ENCODE measurements at places on chromosomes 4 and X.

DNA sequence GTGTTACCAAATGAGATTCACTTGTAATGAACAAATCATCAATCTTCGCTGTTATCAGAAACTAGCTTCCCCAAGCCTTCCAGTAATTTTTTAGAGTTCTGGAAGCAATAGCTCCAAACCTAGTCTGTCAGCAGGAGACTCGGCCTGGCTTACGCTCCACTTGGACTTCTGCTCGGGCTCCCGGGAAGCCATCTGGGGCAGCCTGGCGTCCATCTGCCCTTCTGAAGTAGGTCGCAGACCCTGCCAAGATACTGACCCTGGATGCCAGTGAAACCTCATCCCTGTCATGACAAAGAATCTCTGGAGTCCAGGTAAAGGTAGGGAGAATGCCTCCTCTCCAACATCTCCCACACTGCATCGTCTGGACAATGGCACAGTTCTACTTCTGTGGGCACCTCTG is 493.8 kb upstream of the ZFP42 start:
- DNase-seq = no peak

DNA sequence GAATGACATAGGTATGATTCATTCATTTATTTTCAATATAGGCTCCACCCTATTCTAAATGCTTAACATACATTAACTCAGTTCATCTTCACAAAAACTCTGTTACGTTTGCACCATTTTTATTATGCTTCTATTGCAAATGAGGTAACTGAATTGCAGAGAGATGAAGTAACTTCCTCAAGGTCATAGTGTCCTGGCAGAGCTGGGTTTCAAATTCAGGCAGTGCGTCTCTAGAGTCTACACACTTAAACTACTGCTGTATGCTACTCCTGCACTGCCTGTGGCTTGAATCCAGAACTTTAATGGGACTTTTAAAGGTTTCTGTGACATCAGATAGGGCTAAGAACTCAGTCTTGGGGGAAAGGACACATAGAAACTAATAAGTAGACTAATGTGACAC is 413.4 kb downstream of the UBE2NL start:
- no peak for DNase-seq

DNA sequence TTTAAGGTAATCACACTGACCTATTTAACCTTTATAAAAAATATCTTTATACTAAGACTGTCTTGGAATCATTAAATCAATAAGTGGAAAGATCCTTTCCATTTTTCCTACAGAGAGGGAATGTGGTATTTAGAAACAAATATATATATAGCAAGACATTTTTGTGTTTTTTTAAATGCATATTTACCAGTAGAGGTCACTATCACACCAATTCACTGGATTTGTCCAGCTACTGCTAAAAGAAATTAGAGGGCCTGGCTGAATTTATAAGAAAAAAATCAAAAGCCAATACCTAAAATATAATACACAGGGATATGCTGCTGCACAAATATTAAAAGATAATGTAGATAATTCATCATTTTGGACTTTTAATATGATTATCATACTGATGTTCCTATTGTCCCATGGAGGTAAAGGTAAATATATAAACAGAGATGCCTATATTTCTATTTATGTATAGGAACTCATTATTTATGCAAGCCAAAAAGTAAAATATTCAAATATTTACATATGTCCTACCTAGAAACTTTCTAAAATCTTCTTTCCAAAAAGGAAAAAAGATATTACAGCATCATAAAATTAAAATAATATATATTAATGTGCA is 69.5 kb downstream of the PDE5A start:
- DNase-seq = no peak

- DNase-seq = no peak
Observed at GRCh38 chr4:141706445-141706844, 70.1 kb downstream of the IL15 start.

DNA sequence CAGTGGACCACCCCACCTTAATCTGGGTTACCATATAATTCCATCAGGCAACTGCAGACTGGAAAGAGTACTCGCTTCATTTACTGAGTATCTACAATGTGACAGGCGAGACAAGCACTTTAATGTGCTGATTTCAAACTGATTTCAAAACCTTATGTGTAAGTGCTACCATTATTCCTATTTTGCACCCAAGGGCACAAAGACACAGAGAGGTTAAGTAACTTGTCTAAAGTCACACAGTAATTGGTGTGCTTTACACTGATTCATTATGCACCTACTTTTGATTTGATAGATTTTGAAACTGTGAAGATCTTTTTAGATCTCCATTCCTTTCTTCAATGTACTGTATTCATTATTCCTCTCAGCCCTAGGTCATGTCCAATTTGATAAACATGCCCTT is 192.4 kb downstream of the MGST2 start:
- no peak for DNase-seq

- DNase-seq = no peak
Observed at GRCh38 chr4:155903453-155903852, at the start of gene TDO2. Gene TDO2 (plus strand): TSS chr4:155903696. CDS start chr4:155903759, 63 bp downstream.

GRCh38 chr4:168831585-168831918 is 178.5 kb downstream of the CBR4 start:
- DNase-seq = no peak

DNA sequence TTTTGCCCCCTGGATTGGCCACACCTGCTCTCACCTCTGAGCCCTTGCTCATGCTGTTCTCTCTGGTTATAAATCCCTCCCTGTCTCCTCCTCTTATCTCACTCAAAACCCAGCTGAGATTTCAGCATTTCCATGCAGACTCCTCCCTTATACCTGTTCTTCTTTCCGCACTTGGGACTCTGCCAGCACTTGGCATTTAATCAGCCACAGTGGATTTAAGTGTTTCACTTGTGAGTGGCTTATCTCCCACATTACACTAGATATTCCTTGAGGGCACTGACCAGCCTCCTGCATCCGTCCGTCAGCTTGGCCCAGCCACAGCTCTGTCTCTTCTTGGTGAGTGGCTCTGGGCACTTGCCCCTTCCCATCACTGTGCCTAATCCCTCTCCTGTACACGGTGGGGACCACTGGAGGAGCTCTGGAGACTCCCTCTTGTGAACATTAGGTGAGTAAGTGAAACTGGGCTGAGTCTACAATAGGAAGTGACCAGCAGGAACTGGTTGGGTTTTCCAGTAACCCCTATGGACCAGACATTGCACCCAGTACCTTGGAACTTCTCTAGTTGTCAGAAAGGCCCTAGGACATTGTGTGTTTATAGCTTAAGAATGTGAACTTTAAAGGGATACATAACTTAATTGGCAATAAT is 19.9 kb downstream of the FGFBP1 start:
- DNase-seq = no peak

- no peak for DNase-seq
Observed at GRCh38 chr4:36757580-36758311, 476.3 kb downstream of the DTHD1 start.

GRCh38 chr4:34720571-34720970 is 1523.7 kb downstream of the ARAP2 start:
- DNase-seq = no peak

DNA sequence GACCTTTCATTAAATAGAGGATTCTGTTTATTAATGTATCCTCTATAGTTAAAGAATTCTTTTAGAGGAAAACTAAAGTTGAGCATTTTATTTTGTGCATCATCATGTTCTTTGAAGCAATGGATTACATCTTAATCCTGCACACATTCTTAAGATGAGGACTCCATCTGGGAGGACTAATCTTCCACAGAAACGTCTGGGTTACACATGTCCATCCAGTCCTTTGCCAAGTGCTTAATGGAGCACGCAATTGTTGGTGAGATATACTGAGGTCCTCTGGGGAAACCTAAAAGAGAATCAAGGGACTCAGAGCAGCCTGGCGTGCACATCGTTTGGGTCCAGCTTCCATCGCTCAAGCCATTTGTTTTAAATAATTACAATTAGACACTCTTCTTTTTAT is 115.1 kb upstream of the SFRP2 start:
- DNase-seq = no peak

GRCh38 chr4:34486461-34487363 is 1757.6 kb downstream of the ARAP2 start:
- no peak for DNase-seq

- no peak for DNase-seq
Observed at GRCh38 chr4:54265366-54265765, 36.3 kb downstream of the PDGFRA start.

Data from stimulated activated CD4-positive, alpha-beta T cell treated with anti-CD3 and anti-CD28 coated beads, Interleukin-1b, Interleukin-23, amount 100 ng/mL, for 24 hours (primary cell).